Kidney (tissue), 22 donors: ENCODE measurements at places on chromosomes 1 and 21. TPM values are rescaled to one million over a fixed set of nuclear protein-coding genes. Genes with fewer than 3 reads are reported as not detected.

CD1E gene
- 3.5 TPM for total RNA-seq

ARHGEF16 gene
- 39.3 TPM for total RNA-seq

CELSR2 gene
- total RNA-seq, result 65.6 TPM

HMCN1 gene
- 2.7 TPM for total RNA-seq

ANXA9 gene
- 3.3 TPM for total RNA-seq

SPRR4 gene
- total RNA-seq, result not detected

ROR1 gene
- total RNA-seq, result 8.0 TPM

OR2T27 gene
- not detected for total RNA-seq

GABRD gene
- total RNA-seq, result 0.63 TPM

RNU1-1 gene
- 8,605 TPM for total RNA-seq

GRCh38 chr1:161069731-161070270, at the start of gene ARHGAP30:
ARHGAP30 (minus strand) TSS chr1:161069891; CDS start chr1:161069624, 267 bp downstream.
- no peak for DNase-seq

GRCh38 chr1:2429780-2430591, 17.6 kb upstream of the PEX10 start:
- no peak for DNase-seq

GRCh38 chr1:174946031-174946430, 53.7 kb upstream of the CACYBP start:
- no peak for DNase-seq

DNA sequence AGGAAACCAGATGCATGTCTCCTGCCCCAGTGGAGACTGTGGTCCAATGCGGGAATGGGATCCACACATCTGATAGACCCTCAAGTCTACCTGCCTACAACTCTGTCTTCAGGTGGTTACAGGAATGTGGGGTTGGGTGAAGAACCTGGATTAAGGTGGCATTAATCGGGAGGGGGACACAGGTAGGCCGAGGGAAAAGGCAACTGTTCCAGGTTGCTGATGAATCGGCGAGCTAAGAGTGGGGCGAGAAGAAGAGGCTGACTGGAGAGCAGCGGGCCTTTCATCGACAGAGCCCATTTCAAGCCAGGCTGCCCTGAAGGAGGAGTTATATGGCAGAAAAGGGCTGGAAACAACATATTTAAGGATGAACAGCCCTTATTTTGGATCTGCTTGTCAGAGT, 836 bp downstream of the CD2 start:
- no peak for DNase-seq

DNA sequence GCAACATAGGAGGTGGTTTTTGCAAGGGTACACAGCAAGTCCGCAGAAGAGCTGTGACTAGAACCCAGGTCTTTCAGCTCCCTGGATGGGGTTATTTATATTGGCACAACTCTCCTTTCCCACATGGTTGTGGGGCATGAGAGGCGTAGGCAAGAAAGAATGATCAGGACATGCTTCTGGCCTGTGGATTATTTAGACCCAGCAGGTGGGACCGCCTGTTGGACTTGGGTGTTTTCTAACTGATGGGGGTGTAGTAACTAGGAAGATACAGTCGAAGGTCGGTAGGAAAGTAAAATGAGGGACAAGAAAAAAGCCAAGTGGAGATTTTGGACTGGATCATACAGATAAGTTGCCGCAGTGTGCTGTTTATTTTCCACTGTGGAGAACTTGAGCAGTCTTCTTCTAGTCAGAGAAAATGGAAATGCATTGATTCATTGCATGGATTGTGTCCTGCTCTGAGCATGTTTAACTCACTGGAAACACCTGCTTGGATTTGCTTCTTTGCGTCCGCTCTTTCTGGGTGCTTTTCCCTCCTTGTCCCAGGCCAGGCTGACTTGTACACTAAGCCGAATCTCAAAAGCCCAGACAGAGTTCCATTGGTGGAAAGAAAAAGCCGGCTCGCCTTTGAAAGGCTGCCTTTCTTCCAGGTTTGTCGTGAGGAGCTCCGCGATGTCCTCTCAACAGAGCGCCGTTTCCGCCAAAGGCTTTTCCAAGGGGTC, 592 bp downstream of the CRCT1 start:
- DNase-seq, result no peak

DNA sequence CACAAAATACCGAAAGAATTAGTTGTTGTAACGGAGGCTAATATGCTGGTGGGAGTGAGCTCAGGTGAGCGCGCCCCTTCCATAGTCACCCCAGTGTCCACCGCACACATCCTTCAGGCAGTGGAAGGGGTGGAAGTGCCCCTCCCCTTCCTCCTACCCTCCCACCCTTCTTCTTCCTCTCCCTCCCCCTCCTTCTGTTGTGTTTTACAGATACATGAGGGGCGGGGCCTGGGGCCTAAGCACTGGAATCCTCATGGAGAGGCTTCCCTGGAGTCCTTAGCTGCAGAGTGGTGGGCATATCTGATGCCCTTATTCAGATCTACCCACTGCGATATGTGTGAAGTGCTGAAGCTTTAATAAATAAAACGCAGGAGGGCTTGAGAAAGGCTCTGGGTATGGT, 10.3 kb upstream of the ADARB1 start:
- DNase-seq, result no peak

- DNase-seq, result no peak
Observed at GRCh38 chr1:28028873-28029654, 59.3 kb downstream of the EYA3 start.

DNA sequence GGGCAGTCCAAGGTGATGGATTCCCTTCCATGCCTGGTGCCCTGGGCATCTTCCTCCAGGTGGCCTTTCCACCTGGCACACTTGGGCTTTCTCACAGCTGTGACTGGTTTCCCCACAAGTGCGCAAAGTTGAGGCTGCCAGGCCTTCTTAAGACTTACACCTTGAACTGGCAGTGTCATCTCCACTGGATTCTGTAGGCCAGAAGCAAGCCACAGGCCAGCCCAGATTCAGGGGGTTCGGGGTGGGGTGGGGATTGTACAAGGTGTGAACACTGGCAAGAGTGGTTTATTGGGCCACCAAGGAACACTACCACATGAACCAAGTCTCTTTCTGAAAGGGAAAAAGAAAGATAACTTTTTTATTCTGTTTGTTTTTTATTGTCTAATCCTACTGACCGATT, 27.2 kb downstream of the DYRK1A start:
- DNase-seq, result no peak

GRCh38 chr1:54479841-54480524, 68.0 kb upstream of the ACOT11 start:
- no peak for DNase-seq

- no peak for DNase-seq
Observed at GRCh38 chr1:180927841-180928240, 15.1 kb downstream of the KIAA1614 start.

DNA sequence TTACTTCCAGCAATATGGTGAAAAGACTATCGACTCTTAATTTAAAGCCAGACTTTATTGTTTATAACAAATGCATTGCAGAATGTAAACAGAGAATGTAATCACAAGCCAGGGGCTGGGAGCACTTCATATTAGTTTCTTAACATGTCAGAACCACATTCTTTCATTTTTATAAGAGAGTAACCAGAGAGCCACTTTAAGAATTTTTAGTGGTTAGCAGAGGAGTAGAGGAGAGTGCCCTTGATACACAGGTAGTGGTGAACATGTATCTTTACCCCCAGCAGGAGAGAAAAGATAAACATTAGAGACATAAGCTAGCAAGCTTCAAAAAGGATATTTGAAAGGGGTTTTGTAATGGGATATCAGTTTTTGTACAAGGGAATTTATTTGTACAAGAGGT, 11.1 kb downstream of the AMY2B start:
- DNase-seq, result no peak

GRCh38 chr1:76905876-76906595, 38.8 kb downstream of the ST6GALNAC5 start:
- no peak for DNase-seq
